ENCODE measurements at places on chromosomes 1 and 21.

GRCh38 chr21:38913120-38913892 lies 107.6 kb downstream of the ETS2 start:
- DNase-seq = peak; percentile 27

GRCh38 chr1:34162852-34163766 lies 1.9 kb downstream of the CSMD2 start:
- DNase-seq = peak; percentile 87

GRCh38 chr21:36654324-36654723 lies 44.6 kb upstream of the SIM2 start:
- no peak for DNase-seq

DNA sequence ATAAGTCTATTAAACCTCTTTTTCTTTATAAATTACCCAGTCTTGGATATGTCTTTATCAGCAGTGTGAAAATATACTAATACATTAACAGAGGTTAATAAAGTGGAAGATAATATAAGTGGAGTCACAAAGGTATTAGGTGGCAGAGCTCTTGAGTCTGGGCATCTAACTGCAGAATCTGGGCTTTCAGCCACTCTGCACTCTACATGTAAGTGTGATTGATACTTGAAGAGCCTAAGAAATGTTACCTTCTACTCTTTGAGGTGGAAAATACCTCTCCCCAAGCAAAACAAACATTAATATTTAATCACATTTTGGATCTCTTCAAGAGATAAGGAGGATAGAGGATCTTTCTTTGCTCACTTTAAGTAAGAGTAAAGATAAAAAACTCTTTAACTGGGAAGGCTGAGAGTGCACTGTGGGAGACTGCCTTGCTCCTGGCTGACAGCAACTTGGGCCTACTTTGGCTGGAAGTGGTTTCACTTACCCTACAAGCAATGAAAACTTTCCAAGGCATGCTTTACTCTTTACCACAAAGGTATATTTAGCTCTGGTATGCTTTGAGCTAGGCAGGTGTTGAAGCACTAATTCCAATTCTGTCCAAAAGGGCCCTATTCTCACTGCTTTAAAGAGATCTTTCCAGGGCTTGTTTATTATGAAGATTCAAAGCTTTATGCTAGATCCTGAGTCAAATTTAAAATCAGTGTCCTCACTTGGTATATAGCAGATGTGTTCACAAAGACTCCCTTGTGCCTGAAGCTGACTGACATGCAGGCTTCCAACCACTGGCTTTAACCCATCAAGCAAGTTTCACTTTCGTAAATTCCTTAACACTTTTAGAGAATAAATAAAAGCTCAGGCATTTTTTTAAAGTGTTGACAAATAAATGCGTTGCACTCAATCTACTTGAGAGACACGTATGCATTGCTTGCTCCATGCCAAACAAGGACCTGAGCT lies 245.3 kb upstream of the ZP4 start:
- DNase-seq = no peak

- DNase-seq = no peak
Observed at GRCh38 chr1:171954361-171954760, 113.1 kb downstream of the DNM3 start.

GRCh38 chr1:68218490-68218889 lies 13.8 kb downstream of the WLS start:
- DNase-seq = no peak

DNA sequence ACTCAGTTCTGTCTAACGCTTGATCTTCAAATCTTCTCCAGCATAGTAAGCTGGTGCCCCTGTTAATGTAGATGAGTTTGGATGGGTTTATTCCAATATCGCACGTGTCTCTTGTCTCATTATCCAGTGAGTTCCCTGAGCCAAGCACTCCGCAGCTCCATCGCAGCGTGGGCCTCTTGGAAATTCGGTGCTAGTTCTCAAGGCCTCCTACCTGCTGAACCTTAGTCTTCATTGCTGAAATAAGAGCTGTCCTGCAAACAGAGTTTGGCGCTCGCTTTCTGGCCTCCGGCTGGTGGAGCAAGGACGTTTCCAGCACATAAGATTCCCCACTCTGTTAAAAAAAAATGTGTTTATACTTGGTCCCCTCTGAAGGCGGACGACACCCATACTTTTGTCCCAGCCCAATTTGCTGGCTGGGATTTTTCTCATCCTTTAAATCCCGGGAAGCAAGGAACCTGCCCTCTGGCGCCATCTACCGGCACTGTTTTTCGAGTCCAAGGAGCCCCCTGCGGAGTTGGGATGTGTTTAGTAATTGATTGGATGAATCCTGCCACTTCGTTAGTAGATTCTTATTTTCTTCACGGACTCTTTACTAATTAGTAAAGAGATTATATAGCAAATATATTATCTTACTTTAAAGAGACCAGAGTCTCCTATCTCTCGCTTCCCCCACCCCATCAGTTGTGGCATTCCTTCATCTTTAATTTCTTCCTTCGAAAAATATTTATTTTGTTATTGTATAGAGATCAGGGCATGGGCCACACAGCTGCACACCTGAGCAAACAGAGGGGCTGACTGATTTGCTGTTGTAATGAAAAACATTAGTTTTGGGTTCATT lies 14.7 kb downstream of the JUN start:
- peak; percentile 43 for DNase-seq

GRCh38 chr1:9755441-9755995 lies 68.2 kb downstream of the CLSTN1 start:
- no peak for DNase-seq

Measured in NCI-H1092 (cell line).